ENCODE measurements at places on chromosomes 1 and 21. TPM values are rescaled to one million over a fixed set of nuclear protein-coding genes. Genes with fewer than 3 reads are reported as not detected.

DNA sequence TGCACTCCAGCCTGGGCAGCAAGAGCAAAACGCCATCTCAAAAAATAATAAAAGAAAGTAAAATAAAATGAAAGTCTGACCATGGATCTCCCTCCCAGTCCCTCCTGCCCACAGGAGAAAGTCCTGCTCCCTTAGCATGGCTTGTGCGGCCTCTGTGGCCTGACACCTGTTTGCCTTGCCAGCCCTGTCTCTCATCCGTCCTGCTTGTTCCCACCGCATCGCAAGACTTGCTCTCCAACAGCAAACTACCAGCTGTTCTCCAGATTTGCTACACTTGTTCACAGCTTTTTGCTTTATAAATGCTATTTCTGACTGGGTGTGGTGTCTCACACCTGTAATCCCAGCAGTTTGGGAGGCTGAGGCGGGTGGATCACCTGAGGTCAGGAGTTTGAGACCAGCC lies 2.7 kb downstream of the ETV3L start:
- no peak overlapping the region for H3K4me3 ChIP-seq
- peaks cover 5% of the 10 kb centered on the region for H3K4me1 ChIP-seq
- no peak overlapping the region for H3K27ac ChIP-seq
- peaks cover 7% of the 10 kb centered on the region for H3K27me3 ChIP-seq

GRCh38 chr1:209132736-209133467 lies 450.6 kb upstream of the CAMK1G start:
- no peaks in the 10 kb centered on the region for H3K27me3 ChIP-seq
- no peak overlapping the region for H3K27ac ChIP-seq
- H3K36me3 ChIP-seq = no peaks in the 10 kb centered on the region
- H3K4me3 ChIP-seq = no peak overlapping the region

DNA sequence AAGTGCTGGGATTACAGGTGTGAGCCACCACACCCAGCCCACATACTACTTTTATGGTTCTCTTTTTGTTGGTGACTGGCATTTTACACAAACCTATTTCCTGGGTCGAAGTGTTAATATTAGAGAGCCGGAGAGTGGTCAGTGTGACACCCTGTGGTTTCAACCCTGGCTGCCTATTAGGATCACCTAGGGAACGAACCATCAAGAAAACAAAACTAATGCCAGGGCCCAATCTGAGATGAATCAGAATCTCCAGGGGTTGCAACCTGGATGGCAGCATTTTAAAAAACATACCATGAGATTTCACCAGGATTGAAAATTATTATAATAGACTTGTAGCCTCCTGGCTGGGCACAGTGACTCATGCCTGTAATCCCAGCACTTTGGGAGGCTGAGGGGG lies 6.1 kb downstream of the MRPS21 start:
- peaks cover 27% of the 10 kb centered on the region for H3K4me1 ChIP-seq
- no peak overlapping the region for H3K27ac ChIP-seq
- H3K4me3 ChIP-seq = no peak overlapping the region
- H3K36me3 ChIP-seq = peaks cover 37% of the 10 kb centered on the region
- DNase-seq = no peak

DNA sequence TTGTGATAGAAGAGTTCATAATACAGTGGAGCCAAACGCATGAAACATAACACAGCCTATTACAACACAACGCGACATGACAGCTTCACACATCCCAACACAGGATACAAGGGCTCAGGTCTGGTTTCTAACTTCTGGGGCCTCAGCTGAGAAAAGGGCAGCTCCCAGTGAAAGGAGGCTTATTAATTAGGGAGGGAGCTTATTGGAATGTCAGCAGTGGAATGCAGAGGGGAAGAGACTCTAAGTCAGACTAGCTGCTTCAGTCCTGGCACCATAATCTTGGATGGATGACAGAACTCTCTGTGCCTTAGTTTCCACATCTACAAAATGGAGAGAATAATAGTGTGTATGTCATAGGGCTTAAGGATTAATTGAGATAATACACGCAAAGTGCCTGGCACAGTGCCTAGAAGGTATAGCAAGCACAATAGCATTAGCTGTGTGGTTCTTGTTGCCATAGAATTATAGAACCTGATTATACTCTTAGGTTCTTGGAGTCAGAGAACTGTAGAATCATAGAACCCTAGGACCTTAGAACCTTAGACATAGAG lies 22.7 kb upstream of the SLC2A1 start:
- no peaks in the 10 kb centered on the region for H3K4me1 ChIP-seq
- H3K36me3 ChIP-seq = peaks cover 1% of the 10 kb centered on the region
- H3K4me3 ChIP-seq = no peak overlapping the region
- no peaks in the 10 kb centered on the region for H3K27me3 ChIP-seq

DNA sequence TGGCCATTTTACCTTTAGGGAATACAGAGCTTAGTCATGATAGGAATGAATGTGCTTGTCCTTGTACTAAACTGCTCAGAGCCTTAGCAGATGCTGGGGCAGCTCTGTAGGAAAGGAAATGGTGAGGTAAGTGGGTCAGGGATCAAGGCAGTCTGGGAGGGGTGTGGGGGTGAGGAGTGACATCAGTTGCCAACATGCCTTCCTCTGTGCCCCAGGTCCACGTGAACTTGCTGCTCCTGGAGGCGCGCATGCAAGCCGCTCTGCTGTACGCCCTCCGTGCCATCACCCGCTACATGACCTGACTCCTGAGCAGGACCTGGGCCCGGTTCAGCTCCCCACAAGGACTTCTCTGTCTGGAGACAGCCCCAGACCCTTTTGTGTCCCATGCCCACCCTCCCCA lies 21.2 kb downstream of the SESN2 start:
- H3K36me3 ChIP-seq = peaks cover 25% of the 10 kb centered on the region
- H3K27ac ChIP-seq = no peak overlapping the region

GRCh38 chr1:66262208-66262963 lies 271.6 kb upstream of the SGIP1 start:
- H3K27me3 ChIP-seq = no peaks in the 10 kb centered on the region
- no peak overlapping the region for H3K4me3 ChIP-seq
- H3K4me1 ChIP-seq = peaks cover 69% of the 10 kb centered on the region
- no peak overlapping the region for H3K27ac ChIP-seq
- DNase-seq = no peak
- peaks cover 19% of the 10 kb centered on the region for H3K36me3 ChIP-seq

The ETV3L gene
- total RNA-seq = not detected

The BMP8B gene
- total RNA-seq = 0.61 TPM

The CYP4Z1 gene
- total RNA-seq = not detected

All from activated CD8-positive, alpha-beta memory T cell treated with anti-CD3 and anti-CD28 coated beads, Interleukin-2, amount 10 ng/mL, durations not matched to agents 7 days and 5 days (primary cell).